ENCODE measurements at places on chromosomes 4 and X.

GRCh38 chr4:112422644-112423043 is 93.3 kb downstream of the NEUROG2 start:
- no peak for DNase-seq

DNA sequence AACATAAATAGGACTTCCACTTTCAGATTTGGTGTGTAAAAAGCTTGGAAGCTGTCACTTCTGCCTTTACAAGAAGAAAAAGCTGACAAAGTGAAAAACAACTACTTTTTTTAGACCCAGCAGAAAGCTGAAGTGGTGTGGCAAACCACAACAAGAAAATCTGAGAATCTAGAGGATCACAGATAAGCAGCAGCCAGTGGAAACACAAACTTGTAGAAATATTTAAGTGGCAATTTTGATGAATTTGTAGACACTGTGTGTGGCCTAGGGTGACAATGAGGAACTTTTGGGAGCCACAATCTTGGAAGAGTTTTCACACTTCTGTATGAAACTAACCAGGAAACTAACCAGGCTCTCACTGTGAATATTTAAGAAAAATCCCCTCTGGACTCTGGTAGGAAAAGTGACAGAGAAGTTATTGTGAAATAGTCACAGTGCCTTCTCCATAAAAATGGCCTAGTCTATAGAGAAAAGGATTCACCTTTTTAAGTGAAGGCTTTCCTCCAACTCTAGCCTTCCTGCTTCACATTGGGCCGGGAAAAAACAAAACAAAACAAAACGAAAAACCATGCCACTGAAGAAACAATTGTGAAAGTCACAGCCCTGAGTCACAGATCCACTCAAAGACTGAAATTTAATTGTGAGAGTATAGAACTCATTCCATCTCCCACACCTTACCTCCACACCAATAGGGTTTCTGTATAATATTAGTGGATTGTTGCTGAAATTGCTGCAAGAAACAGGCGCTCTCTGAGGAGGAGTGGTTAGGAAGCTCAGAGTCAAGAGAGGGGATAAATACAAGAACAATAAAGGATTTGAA is 26.7 kb upstream of the GUCY1A1 start:
- no peak for DNase-seq

GRCh38 chr4:99394896-99395295 is 40.2 kb downstream of the ADH7 start:
- no peak for DNase-seq

DNA sequence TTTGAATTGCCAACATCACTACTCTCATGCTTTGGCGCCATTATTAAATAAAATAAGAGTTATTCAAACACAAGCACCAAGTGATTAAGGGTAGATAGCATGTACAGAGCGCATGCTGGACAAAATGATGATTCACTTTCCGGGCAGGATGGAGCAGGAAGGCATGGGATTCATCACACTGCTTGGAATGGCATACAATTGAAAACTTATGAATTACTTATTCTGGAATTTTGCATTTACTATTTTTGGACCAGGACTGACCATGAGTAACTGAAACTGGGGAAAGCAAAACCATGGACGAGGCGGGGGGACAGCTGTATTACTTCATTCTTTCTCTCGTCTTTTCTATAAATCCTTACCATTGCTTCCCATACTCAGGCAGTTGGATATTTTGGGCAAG is 28.5 kb upstream of the FGF5 start:
- no peak for DNase-seq

DNA sequence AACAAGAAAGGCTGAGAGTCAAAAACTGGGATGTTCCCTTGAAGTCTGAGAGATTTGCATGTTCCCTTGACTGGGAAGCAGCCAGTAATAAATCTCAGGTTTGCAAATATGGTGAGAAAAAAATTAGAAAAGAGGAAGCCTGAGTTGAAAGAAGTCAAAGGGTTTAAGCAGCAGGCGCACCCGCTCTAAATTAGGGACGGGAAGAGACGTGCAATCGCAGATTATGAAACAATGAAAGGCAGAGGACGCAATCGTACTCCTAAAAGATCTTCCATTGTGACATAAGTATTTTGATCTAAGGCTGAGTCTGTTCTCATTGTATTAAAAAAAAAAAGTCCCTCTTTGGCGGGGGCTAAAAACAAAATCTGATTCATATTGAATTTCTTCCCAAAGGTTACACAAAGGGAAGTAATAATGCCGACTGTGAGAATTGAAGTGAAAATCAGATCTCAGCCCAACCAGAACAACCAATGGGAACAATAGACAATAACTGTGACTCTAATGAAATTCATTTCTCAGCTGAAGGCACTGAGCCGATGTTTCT is 28.2 kb downstream of the SAT1 start:
- no peak for DNase-seq

DNA sequence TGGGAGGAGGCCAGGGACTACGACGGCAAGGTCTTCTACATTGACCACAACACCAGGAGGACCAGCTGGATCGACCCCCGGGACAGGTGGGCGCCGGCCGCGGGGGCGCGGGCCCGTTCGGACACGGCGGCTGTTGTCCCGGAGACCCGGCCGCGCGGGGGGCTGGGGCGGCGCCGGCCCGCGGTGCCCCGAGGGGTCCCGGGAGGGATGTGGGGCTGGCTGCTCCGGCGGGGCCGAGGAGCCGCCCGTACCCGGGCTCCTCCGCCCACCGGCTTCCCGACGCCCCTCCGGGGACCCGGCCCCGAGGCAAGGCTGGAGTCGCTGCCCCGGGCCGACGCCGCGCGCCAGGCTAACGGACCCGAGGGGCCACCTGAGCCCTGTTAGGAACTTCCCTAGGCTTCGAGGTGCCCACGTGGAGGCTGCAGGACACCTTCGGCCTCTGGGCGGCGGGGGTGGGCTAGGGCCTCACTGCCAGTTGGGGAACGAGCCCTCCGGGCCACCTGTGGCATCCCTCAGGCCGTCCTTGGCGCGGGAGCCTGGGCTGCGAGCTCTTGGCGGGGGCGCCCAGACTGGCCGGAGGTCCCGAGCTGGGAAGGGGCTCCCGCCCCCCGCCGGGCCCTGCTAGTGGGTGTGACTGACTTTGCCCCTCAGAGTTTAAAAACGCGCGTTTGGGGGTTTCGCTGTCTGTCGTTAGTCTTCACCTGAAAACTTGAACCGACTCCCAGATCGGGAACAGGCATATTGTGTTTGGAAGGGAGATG is 660 bp downstream of the WWC2 start:
- peak; percentile 35 for DNase-seq

- DNase-seq: no peak
Measured at GRCh38 chr4:62070291-62070852, 870.2 kb downstream of the ADGRL3 start.

DNA sequence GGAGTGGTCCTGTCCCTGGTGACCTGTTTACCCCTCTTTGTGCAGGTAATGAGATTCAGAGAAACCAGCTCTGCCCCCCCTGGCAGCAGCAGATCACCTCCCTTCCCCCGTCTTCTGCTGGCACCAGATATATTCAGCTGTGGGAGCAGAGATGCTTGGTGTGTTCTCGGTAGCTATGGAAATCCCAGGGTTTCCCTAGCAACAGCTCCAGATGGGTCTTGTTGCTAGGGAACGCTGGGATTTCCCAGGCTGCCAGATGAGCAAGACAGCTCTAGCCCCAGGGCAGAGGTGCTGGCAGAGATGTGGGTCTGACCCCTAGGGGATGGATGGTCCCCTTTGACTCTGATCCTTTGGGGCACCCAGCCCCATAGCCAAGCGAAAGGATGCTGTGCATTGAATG is 20.2 kb downstream of the CETN2 start:
- no peak for DNase-seq
